Fibroblast of skin of left biceps (primary cell): ENCODE measurements at places on chromosomes 5 and 9.

- DNase-seq: no peak
Measured at GRCh38 chr5:79613549-79613948, 1.3 kb downstream of the TENT2 start.

DNA sequence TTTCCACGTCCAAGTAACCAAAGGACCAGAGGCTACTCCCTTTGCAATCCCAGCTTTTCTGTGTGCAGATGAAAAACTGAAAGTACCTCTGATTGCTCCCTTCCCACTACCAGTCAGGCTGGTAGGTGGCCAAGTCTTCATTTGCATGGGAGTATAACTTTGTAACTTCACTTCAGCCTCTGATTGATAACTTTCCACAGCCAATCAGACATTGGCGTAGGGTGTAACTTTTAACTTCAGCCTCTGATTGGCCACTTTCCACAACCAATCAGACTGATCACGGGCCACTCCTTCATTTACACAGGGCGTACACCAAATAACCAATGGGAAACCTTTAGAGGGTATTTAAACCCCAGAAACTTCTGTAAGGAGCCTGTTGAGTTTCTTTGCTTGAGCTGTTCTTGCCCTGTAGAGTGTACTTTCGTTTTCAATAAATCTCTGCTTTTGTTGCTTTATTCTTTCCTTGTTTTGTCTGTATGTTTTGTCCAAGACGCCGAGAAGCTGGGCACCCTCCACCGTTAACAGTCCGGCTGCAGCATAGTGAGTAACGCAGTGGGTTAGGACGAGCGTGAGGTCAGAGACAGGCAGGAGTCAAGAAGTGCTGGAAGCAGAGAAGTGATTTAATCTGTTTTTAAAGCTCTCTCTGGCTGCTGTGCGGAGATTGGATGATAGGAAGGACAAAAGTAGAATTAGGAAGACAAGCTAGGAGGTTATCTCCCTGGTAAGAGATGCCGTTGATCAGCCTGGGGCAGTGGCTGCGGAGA, 3.5 kb upstream of the EXOSC2 start:
- peak; percentile 86 for DNase-seq

GRCh38 chr9:33445389-33446239, 1.8 kb downstream of the AQP3 start:
- no peak for DNase-seq

DNA sequence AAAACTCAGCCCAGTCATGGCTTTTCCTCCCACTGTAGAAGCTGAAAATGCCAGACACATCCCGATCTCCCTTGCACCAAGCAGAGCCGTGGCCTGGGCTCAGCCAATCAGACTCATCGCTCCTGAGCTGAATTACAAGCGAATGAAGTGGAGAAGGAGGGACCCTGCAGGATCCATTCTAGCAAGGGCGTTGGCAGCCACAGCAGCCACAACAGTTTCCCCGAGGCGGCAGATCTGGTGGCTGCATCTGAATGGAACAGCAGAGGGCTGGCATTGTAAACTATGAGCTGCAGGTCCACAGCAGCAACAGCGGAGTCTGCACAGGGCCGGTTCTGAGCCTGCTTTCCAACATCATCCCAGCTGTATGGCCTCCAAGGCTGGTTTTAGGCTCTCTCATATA, 23.8 kb downstream of the ALG2 start:
- DNase-seq: no peak

DNA sequence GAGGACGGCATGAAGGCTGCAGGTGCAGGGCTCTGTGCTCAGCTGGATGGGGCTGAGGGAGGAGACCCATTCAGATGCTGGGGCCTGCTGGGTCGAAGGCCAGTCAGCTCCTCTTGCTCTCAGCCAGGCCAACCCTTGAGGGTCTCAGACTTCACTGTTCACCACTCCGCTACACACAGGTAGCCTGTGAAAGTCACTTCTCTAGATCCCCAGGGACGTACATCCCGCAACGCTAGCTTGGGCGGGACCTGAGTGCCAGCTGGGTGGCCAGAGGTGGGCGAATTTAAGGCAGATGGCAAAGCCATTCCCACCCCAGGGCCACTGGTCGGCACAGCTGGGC, 42.2 kb upstream of the FCN1 start:
- DNase-seq: no peak

DNA sequence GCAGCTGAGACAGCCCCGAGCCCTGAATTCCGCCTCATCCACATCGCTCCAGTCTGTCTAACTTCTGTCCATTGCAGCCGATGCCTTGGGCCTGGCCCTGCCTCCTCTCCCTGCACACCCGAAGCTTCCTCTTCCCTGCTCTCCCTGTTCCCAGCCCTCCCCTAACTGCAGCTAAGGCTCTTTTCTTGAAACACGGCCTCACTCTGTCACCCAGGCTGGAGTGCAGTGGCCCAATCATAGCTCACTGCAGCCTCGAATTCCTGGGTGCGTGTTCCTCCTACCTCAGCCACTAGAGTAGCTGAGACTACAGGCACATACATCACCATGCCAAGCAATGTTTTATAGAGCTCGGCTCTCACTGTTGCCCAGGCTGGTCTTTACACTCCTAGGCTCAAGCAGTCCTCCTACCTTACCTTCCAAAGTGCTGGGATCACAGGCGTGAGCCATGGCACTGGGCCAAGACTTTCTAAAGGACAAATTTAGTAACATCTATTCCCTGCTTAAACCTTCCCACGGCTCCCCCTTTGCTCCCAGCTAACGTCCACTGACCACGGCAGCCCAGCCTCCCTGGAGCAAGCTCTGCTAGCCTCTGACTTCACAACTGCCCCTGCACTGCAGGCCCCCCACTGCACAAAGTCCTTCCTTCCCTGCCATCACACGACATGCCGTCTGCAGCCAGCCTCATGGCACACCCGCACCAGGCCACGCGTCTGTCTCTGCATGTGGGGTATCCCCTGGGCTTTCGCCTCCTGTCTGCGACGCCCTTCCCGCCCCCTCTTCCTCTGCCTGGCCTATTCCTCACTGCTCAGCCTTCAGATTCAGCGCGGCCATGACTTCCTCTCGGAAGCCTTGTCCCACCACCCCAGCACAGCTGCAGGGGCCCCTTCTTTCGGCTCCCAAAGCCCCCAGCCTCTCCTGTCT, 28.6 kb downstream of the LAMC3 start:
- no peak for DNase-seq

DNA sequence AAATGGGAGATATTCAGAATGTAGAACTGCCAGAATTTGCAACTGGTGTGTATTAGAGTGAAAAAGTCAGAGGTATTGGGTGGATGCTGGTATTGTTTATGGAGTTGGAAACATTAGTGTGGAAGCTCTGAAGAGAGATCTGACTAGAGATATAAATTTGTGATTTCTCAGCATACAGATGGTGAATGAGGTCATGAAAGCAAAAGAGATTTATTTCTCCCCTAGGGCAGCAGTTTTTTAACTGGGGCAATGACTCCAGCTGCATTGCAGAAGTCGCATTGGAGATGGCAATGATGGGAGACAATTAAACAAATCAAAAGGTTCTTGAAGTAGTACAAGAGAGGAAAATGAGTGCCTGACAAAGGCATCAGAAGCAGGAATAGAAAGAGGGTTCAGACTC, 64.9 kb downstream of the CETN3 start:
- DNase-seq: no peak

- no peak for DNase-seq
Measured at GRCh38 chr9:134365115-134365596, 38.9 kb downstream of the RXRA start.

- peak; percentile 40 for DNase-seq
Measured at GRCh38 chr5:37875051-37875787, 35.4 kb upstream of the GDNF start.

DNA sequence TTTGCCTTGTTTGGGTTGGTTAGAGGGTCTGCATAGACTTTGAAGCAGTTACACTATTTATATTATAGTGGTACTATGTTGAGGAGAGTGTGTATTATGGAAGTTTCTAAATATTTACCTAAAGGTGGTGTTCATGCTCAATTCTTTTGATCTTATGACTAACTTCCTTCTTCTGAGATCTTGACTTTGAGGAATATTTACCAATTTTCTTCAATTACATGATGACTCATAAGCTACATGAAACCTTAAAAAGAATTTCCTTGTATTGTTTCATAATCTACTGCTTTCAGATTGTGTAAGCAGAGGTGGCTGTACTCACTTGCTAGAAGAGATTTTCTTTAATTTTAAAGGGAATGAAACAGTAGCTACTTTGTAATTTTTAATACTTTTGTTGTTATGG, 276.1 kb downstream of the TAF11L14 start:
- DNase-seq: no peak

GRCh38 chr5:38451074-38451725, 105.2 kb downstream of the LIFR start:
- no peak for DNase-seq

- DNase-seq: peak; percentile 23
Measured at GRCh38 chr9:28073270-28073669, 500.0 kb upstream of the C9orf72 start.

GRCh38 chr9:111798786-111799185, 4.0 kb upstream of the SHOC1 start:
- no peak for DNase-seq

GRCh38 chr5:65880496-65881072, 45.8 kb upstream of the ERBIN start:
- no peak for DNase-seq

DNA sequence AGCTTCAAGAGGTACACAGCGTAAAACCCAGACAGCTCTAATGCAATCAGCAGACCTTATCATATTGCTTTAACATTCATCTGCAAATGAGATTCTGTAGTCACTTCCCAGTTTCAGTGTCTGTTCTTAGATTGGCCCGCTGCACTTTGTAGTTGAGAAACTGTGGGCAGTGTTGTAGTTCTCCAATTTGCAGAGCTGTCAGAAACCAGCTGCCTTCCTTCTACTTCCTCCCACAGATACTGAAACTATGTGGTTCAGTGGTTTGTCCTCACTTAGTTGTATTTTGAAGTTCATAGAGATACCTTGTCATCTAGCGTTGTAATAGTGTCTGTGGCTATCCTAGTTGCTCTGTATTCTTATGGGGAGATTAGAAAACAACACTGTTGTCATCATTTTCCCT, 39.6 kb upstream of the TRIM36 start:
- no peak for DNase-seq

DNA sequence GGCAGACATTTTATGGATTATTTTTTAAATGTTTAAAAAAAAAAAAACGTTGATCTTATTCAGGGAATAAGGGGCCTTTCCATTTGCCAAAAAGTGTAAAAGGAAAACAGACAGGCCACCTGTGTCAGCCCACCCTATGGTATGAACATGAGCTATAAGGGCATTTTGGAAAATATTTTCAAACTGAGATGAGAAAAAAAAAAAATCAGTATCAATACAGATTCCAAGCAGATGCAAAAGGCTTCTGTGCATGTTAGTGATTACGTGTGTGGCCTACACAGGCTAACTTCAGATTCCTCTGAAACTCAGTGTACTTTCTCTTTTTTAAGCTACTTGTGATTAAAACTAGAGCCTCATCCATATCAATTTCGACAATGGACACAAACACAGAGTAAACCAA, 189.9 kb downstream of the BNC2 start:
- DNase-seq: no peak

GRCh38 chr5:136082390-136083193, 50.1 kb upstream of the SMAD5 start:
- no peak for DNase-seq

DNA sequence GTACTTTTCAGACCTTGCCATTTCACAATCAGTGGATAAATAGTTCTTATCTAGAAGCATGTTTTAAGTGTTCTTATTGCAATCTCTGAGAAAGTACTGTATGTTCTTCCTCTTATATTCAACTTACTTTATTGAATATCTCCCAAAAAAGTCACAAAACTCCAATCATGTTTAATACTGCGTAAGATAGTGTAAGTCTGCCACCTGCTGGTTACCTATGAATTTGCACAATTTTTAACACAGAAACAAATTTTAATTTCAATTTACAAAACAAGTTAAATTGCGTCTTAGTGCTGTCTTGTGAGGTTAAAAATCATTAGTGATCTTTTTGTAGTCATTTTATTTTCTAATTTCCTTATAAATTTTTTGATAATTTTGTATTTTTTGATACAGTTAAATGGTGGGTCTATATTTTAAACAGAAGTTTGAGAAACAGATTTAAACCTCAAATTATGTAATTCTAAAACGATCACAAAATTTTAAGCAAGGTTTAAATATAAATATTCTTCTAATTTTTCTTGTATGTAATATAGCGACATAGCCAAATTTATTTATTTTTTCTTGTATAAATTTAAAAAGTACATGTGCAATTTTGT, 115.8 kb downstream of the EMB start:
- no peak for DNase-seq

- DNase-seq: no peak
Measured at GRCh38 chr9:130351343-130351742, 85.8 kb downstream of the HMCN2 start.

DNA sequence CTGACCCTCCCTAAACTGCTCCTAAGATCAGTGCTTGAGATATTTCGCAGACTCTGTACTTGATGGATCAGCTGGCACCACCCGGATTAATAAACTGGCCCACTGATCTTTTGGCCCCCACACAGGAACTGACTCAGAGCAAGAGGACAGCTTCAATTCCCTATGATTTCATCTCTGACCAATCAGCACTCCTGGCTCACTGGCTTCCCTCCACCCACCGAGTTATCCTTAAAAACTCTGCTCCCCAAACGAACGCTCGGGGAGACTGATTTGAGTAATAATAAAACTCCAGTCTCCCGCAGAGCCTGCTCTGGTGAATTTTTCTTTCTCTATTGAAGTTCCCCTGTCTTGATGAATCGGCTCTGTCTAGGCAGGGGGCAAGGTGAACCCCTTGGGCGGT, 36.5 kb upstream of the CD180 start:
- DNase-seq: no peak

DNA sequence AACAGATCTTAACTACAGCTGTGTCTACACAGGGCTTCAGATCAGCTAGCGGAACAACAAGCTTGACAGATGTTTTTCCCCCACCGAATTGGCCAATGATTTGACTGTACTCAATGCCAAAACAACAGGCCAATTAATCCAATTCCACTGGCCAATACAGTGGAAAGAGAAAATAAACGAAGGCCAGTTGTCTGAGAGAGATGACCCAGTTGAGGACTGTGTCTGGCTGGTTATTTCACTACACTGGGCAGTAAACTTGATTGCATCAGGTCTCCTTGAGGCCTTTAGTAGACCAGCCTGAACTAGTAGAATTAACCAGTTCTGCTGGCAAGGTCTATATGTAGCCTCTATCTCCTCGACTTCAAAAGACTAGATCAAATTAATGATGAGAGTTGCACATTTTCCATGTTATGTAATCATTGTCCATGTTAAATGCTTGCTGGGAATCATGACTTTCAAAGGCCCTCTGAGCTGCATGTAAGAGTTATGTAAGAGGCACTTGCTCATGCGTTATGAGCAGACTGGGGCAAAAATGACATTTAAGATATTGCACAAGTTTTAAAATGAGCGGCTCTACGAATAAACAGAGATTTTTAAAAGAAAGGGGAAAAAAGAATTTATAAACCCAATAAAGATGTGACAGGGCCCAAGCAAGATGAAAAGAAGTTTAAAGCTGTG, 28.3 kb downstream of the SMIM23 start:
- no peak for DNase-seq

DNA sequence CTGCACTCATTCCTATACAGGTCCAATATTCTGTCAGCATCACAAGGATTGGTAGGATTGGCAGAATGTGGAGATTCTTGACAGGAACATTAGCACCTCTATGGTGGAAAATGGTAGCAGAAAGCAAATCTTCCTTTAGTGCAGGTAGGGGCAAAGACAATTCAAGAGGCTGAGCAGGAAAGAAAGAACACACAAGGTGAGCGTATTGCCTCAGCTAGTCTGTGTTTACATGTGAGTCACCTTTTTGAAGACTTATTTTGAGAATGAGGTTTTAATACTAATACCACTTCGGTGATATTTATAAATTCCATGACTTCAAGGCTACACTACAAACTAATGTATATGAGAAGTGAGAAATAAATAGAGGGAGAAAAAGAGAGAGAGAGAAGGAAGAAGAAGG, 717.0 kb downstream of the BRINP1 start:
- DNase-seq: no peak

GRCh38 chr5:171139227-171139626, 169.8 kb upstream of the TLX3 start:
- no peak for DNase-seq
